ENCODE measurements at places on chromosomes 4 and X.

GRCh38 chr4:20264688-20265087 lies 13.0 kb downstream of the SLIT2 start:
- DNase-seq, result no peak

DNA sequence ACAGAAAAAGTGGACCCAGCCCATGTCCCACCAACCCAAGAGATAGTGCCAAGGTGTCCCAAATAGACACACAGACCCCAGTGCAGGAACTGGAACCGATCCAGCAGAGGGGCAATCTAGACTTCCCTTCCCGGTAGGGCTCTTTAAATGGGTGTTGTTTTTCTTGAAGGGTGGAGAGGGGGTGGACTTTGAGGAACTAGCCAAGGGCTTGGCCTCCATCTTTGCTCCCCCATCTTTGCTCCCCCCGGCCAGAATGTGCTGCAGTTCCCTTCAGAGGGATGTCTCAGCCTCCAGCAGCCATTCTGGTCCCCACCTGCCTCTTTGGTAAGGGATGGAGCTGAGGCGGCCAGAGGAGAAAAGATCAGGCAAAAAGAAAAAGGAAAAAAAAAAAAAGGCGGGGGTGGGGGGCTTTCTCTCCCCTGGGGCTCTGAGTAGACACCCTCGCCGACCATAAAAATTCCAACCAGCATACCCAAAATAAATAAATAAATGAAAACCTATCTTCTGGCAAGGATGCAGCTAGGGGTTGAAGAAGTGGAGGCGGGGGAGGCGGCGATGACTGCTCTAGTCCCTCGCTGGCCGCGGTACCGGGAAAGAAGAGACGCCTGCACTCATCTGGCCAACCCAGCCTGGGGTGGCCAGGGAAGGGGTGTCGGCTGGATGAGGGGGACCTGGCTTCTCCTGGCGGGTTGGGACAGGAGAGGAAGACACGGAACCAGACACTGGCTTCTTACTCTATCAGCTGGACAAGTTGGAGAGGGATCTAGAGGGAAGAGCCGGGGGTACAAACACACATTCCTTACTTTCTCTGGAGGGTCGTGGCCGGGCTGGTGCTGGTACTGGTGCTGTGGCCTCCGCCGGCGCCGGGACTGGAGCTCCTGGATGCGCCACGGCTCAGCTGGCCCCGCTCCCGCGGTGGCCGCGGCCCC lies 38.5 kb upstream of the IQSEC2 start:
- DNase-seq, result peak; percentile 12

- no peak for DNase-seq
These were observed 1006.4 kb downstream of the ARAP2 start for GRCh38 chr4:35237924-35238323.

- no peak for DNase-seq
These were observed 474.2 kb upstream of the GRID2 start for GRCh38 chr4:91829531-91829930.

DNA sequence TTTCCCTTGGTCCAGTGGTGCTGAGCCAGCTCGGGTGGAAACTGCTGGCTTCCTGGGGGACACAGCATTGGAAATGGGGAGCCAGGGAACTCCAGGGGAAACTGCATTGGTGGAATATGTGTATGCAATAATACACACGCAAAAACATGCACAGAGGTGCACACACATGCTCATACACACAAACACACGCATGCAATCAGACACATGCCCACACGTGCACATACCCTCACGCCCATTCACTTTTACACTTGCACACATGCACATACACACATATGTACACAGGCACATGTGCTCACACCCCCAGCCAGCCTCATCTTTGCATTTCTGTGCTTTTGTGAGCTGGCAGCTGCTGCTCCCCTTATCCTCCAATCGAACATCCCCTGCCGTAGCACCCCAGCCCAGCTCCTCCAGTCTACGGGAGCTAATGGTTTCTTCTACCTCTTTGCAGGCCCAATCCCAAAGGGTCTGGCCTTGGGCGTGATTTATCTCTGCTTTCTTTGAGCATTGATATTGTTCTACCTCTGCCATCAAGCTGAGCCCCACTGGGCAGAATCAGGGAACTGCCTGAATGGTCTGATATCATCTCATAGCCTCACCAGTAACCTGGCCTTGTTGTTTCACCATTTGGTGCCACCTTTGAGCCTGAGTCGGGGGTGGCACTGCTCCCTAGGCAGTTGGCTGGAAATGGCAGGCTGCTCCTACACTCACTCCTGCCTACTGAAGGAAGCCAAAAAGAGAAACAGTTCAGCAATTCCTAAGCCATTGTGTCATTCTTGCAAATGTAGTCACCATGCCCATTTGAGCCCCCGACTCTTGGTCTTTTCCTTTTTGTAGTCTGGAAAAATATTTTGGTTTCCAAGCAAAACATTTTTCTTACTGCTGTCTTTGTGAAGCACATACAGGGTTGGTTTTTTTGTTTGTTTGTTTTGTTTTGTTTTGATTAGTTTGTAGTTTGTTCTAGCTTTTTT lies 104.4 kb upstream of the MAMLD1 start:
- no peak for DNase-seq

- DNase-seq, result no peak
These were observed 15.7 kb upstream of the DRP2 start for GRCh38 chrX:101203761-101204351.

- DNase-seq, result no peak
These were observed 2661.6 kb downstream of the PCDH7 start for GRCh38 chr4:33381816-33382215.

GRCh38 chr4:170198747-170199146 lies 109.0 kb upstream of the AADAT start:
- no peak for DNase-seq

- DNase-seq, result no peak
These were observed 312.9 kb downstream of the PDHA2 start for GRCh38 chr4:96152824-96153223.

DNA sequence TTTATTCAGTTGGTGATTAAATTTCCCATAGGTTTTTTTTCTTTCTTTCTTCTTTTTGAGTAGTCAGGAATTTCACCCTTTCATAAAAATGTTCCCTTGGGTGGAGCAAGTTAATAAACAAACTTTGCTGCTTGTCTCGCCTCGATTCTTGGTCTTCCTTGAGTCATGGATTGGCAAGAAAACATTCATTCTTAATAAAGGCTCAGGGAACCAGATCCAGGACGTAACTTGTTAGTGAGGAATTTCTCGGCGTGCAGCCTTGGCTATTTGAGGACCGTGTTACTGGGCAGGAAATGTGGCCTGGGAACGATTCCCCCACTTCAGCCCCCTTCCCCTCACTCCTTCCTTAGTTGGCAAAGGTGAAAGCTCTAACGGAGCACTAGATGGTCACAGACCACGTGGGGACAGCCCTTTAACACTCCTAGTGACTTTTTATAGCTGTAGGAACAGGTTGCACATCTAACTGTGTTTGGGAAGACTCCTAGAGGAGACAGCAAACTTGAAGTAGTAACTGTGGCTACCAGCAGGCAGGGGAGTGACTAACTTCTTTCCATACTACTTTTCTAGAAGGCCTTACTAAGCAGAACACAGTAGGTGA lies 106.8 kb downstream of the UCHL1 start:
- DNase-seq, result no peak

- DNase-seq, result no peak
These were observed 27.0 kb downstream of the SMIM43 start for GRCh38 chr4:121737846-121738554.

- DNase-seq, result no peak
These were observed 1.5 kb downstream of the PITX2 start for GRCh38 chr4:110621328-110621812.

DNA sequence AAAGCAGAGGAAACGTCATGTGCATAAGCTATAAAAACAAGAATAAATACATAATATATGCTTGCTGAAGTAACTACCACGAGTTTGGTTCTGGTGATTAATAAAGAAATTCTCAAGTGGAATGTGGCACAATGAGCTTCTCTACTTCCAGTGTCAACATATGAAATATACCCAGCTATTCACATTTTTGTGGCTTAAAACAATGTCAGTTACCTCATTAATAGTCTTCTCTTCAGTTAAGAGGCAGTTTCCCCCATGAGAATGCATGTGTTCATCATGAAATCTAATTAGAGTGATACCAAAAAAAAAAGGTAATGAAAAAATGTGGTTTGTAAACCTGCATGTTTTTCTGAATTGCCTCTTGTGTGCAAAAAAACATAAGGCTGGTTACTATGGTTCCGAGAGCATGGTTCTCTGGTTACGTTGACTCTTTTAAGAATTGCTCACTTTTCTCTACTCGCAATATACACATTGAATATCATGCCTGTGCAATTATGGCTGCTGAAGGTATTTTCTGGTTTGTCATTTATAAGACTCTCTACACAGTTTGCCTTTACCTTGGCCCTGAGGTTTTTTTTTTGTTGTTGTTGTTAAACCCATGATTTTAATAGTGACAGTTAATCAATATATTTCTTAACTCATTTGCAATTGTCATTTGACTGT lies 108.2 kb downstream of the PCDH7 start:
- no peak for DNase-seq

DNA sequence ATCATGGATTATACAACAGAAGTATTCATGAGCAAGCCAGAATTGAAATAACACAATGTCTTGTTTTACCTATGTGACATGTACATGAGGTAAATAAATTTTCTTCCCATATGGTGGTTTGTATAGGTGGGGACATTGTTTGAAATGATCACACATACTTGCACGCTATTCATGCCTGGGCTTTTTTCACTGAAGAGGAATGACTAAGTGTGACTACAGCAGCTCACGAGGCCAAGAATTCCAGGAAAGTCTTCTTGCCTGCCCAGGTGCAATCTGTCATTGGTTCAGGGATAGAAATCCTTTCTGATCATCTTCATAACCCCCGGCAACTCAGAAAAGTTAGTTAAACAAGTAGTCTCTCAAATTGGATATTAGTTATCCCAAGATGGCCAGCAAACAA lies 36.3 kb upstream of the AREG start:
- no peak for DNase-seq

DNA sequence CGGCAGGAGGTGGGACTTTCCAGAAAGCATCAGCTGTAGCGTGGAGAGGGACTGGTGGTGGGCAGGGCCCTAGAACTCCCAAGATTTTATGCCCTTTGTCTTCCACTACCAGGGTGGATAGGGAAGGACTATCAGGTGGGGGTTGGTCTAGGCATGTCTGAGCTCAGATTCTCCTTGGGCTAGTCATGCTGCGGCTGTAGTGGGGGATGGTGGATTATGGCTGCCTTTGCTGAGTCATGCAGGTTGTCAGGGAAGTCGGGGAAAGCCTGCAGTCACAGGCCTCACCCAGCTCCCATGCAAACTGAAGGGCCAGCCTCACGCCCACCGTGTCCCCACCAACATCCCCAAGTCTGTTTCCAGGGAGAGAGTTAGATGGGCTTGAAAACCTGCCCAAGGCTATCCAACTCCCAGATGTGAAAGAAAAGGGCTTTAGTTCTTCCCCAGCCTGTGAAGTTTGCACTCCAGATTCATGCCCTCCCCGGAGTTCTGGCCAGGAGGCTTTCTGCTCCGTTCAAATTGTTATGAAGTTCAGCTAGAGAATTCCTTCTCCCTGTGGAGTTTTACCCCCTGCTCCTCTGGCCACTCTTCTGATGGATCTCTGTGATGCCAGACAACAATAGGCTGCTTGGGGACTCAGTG lies 13.4 kb upstream of the MEPE start:
- DNase-seq, result no peak

DNA sequence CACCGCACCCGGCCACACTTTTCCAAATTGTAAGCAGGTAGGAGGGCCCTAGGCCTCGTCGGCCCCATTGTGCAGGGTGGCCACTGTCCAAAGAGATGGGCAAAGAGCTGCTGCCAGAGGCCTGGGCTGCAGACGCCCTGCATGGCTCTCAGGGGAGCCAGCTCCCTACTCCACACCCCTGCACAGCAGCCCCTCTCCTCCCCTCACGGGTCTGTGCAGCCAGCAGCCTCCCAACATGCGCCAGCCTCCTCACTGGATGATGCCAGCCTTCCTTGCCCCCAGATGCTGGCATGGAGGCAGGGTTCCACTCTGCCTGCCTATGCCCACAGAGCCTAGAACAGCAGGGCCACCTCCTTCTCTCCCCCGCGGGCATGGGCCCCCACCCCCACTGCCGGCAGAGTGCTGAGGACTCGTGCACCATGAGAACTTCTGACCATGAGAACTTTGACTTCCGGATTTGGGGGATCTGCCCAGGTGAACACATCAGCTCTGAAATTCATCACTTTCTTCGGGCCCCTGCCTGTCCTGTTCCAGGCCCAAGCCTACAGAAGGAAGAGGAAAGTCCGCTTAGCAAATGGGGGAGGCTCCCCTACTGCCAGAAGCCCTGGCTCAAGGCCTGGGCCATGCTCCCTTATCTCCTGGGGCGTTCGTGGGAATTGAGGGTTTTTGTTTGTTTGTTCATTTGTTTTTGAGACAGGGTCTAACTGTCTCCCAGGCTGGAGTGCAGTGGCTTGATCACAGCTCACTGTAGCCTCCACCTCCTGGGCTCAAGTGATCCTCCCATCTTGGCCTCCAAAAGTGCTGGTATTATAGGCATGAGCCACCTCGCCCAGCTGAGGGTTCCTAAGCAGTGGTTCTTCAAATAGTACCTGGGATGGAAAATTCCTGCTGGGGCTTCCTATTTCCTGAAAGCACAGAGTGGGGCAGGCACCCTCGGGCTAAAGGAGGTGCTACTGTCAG lies 8.0 kb downstream of the IRAK1 start:
- DNase-seq, result no peak

- DNase-seq, result no peak
These were observed 1597.8 kb upstream of the PCDH10 start for GRCh38 chr4:131551306-131551705.

- DNase-seq, result no peak
These were observed 11.5 kb upstream of the BMP3 start for GRCh38 chr4:81019006-81019405.

GRCh38 chrX:110301194-110301593 lies 16.7 kb downstream of the AMMECR1 start:
- no peak for DNase-seq

DNA sequence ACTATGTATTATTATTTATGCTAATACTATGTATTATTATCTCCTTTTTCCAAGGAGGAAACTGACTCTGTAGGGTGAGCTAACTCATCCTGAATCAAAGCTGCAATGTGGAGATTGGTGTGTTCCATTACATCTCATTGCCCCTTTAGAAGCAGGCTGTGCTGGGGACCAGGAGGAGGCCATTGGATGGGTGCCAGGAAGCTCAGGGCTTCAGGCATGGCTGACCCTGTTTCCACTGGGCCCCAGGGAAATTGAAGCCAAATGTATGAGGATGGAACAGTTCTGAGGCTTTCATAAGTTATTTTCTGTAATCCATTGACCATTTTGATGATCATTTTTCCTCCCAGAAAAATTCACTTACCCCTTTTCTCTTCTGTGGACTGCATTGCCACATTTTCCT lies 418.8 kb upstream of the ZFP42 start:
- DNase-seq, result no peak

DNA sequence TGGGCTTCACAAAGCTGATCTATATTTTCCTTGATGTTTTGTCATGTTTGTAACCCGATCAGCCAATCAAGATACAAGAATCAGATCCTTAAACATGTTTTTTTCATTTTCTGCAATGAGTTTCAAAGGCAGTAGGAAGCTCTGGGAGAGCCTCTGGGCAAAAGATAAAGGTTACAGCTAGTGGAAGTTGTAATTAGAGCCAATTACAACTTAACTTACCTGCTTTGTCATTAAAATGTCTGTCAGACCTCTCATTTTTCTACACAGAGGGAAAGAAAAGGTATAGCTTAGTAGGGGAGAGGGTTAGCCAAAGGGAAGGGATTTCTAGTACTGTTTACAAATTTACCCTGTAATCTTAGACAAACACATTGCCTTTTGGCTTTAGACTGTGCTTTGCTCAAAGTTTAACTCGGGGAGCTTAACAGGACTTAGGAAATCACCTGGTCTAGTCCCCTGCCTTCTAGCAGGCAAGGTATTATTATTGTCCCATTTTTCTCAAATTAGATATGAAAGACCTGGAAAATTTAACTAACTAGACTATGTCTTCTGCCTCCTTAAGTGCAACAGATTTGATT lies 55.8 kb downstream of the FGF16 start:
- DNase-seq, result no peak

Data from stimulated activated CD4-positive, alpha-beta T cell treated with anti-CD3 and anti-CD28 coated beads, Interleukin-15, amount 100 ng/mL, for 24 hours (primary cell).